ENCODE measurements at places on chromosomes 3 and 15.

DNA sequence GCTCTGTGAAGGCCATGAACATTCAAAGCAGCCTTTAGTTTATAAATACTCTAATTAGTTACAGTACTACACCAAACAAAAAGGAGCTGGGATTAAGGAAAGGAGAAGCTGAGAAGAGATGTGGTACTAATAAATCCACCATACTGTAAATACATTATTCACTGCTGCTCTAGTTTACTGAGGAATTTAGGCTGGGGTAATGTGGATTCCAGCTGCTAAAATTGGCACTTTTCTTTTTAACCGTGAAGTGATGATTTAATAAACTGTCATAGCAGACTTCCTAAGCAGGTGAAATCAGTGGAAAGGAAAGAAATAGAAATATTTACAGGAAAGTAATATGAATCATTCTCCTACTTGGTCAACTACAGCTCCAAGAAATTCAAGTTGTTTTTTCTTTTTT, 88.7 kb downstream of the TFG start:
- DNase-seq = no peak

- DNase-seq = no peak
Measured at GRCh38 chr3:18446149-18446825, 21.1 kb upstream of the SATB1 start.

- DNase-seq = no peak
Measured at GRCh38 chr3:57783186-57784088, 27.3 kb downstream of the SLMAP start.

GRCh38 chr15:32030795-32031194, 480 bp downstream of the CHRNA7 start:
- DNase-seq = no peak

DNA sequence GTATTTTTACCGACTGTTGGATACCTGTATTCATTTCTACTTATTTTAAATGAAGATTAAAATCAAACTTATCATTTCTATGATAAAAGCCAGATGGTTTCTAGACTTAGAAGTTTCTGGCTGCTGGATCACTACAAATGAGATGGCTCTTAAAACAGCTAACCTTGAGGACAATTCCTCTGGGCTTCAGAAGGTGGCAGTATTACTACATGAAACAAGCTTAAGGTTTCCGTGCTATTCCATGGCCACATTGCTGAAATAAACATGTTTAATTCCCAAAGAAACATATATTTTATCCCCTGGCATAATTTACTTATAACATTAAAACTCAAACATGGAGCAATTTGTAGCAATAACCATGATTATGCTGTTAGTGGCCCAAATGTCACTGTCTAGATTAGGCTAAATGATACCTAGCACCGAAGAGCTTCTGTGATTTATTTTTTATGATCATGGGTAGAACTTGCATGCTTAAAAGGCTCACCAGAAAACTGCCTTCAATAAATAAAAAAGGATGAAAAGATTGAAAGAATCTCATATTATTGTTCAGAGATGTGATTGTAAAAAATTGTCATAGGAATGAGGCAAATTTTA, 204.0 kb upstream of the NANOGP8 start:
- no peak for DNase-seq

GRCh38 chr15:98965597-98965996, 42.0 kb downstream of the PGPEP1L start:
- DNase-seq = no peak

GRCh38 chr3:49775538-49775937, 10.8 kb downstream of the IP6K1 start:
- DNase-seq = no peak

DNA sequence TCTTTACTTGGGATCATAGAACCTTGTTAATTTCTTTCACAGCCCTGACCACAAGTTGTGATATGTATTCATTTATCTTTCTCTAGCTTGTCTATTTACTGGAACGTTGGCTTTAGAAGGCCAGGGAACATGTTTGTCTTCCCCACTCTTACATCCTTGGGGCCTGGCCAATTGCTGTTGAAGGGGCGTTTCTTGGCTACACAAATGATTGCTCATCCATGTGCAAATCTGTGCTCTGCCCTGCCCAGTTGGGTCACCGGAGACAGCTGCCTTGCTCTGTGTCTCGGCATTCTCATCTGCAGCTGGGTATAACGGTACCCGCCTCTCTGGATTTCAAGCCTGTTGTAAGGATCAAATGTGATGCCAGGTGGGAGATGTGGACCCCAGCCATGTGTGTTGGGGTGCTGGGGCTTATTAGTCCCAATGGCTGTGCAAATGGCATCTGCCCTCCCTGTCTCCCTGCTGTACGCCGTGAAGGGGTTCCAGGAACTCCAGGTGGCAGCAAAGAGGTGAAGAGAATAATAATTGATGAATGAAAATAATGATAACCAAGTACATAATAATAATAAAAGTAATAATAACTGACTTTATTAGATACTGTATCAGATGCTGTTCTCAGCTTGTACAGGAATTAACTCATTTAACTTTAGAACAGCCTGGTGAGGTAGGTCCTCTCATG, 24.0 kb upstream of the TLE3 start:
- no peak for DNase-seq

GRCh38 chr15:48285329-48286214, 45.7 kb upstream of the DUT start:
- DNase-seq = no peak

DNA sequence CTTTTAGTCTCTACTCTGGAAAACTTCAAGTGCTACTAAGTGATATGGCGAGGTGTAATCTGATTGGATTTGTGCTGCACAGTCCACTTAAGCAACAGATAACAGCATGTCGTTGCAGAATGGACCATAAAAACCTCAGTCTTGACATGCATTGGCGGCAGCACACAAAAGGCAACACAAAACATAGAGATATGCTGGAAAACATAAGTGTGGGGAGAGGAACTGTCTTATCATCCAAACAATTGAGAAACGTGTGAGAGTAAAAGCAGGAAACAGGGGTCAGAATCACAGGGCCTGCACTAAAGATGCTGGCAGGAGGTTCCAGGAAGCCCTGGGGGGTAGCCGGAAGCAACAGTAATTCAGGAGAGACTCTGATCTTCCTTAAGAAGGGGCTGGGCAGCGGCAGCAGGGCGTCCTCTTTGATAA, 82.1 kb downstream of the CGNL1 start:
- DNase-seq = no peak

GRCh38 chr3:125083776-125084175, 28.0 kb upstream of the HEG1 start:
- DNase-seq = no peak

- DNase-seq = no peak
Measured at GRCh38 chr3:172104471-172105072, 65.2 kb downstream of the FNDC3B start.

DNA sequence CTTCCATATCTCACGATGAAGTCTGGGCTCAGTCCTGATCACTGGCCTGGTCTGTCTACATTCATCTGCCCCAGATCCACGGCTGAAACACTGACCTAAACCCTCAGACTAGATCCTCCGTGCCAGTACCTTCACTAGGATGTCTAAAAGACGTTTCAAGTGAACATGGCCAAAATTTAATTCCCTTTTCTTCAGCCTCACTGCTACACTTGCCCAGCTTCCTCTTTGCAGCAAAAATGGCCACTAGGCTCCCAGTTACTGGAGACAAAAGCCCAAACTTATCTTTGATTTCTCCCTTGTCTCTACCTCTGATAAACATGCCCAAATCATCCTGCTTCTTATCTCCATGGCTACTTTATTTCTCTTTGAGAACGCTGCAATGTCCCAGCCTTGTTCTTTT, 1.7 kb downstream of the RASSF1 start:
- no peak for DNase-seq
